Islet precursor cell (in vitro differentiated cells): ENCODE measurements at places on chromosomes 12 and 14.

DNA sequence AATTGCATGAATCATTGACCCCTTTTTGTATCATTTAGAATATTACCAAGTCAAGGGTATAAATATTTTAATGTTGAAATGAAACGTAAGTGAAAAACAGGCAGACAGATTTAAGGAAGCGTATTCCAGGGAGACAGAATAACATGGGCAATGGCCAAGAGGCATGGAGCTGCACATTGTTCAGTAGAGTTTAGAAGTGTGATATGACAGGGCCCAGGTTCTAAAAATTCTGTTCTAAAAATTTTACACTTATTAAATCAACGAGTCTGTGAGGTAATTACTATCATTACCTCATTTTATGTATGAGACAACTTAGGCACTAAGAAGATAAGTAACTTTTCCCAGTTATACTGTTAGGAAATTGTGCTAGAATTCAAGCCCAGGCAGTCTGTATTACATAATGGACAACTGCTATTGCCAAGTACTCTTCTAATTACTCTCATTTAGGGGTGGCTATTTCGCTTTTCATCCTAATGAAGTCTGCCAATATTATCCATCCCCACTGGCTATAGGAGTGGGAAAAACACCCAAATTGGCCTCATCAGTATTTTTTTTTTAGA is 103.2 kb upstream of the NAV3 start:
- DNase-seq = no peak

DNA sequence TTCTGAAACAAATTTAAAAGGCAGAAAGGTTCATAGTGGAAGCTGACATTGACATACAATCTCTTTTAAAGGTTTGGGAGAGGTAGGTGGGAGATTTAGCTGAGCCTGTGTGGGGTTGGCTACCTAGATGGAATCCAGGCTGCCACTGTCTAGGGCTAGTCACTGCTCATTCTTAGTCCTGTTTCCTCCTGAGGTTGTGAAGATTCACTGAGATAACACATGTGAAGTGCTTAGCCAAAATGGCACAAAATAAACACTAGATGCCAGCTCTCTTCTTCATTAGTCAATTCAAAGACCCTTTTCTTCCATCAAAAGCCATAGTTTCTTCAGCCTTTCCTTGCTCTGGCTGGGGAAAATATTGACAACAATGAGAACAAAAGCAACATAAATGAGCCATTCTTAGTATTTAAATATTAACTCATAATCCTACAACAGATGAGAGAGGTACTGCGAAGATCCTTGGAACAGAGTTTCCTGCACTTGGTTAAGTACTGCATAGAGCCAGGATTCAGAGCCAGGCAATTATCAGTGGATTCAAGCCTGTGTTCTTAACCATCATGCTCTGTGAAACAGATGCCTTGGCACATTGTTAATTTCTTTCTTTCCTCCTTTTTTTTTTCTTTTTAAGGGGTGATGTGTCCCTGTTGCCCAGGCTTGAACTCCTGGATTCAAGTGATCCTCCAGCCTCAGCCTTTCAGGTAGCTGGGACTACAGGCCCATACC is 3.5 kb downstream of the MYF6 start:
- no peak for DNase-seq

DNA sequence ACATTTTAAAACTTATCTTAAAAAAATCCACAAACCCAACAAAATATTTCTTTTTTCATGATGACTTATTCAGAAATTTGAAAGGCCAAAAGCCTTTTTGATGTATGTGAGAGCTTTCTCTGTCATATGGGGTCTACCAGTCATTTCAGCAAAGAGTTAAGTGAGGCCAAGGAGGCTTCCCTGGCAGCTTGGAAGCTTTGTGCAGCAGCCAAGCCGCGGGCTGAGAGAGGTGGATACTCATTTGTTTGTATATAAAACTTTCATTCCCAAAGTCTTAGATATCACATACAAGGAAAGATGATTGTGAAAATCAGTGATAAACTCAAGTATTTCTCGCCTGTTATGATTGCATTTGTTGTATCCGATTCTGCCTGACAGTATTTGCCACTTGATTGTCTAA is 48.5 kb upstream of the RNU6-8 start:
- no peak for DNase-seq

DNA sequence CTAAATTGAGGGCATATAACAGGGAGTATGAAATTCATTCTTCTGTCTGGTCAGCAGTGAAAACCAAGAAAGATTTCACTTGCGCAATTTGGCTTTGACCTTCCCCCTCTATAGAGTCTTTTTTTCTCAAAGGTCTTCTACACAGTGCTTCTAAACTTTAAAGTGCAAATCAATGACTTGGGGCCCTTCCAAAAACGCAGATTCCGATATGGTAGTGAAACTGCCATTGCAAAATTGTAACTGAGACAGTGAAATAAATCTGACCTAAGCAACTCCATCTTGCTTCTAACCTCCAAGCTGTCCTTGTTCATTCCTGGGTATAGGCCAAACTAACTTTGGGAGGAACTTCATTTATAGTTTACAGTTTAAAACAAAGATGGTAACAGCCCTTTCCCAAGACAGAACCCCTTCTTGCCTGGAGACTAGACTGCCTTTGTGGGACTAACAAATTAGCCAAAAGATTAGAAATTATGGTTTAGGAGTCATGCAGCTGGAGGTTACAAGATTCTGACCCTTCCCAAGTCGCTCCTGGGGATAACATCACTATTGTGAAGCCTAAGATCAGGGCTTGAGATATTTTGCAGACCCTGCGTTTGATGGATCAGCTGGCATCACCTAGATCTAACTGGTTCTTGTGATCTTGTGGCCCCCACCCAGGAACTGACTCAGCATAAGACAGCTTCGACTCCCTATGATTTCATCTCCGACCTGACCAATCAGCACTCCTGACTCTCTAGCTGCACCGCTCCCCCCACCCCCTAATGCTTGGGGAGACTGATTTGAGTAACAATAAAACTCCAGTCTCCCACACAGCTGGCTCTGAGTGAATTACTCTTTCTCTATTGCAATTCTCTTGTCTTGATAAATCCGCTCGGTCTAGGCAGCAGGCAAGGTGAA is 5.0 kb downstream of the SLC25A21 start:
- DNase-seq = no peak

DNA sequence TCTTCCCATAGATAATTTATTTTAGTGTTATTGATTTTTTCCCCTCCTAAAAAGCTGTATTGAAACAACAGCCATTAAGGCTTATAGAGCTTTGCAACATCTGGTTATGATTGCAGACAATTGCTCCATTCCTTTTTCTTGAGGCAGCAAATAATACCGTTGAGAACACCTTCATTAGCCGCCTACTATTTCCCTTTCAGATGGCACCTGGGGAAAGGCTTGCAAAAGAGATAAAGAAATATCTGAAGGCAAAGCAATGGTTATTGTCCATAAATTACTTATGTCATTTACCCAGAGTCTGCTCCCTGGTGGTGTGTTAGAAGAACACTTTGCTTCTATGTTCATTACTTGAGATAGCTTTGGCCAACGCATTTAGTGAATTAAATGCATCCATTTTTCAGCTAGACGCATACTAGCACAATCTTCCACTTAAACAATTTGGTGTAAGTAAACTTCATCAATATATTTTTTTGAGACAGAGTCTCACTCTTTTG is 377.8 kb downstream of the KCNH5 start:
- DNase-seq = no peak
